Hematopoietic multipotent progenitor cell treated with erythropoietin and hydrocortisone succinate and interleukin-3 and kit ligand, for 4 days (in vitro differentiated cells): ENCODE measurements at places on chromosomes 11 and 22.

DNA sequence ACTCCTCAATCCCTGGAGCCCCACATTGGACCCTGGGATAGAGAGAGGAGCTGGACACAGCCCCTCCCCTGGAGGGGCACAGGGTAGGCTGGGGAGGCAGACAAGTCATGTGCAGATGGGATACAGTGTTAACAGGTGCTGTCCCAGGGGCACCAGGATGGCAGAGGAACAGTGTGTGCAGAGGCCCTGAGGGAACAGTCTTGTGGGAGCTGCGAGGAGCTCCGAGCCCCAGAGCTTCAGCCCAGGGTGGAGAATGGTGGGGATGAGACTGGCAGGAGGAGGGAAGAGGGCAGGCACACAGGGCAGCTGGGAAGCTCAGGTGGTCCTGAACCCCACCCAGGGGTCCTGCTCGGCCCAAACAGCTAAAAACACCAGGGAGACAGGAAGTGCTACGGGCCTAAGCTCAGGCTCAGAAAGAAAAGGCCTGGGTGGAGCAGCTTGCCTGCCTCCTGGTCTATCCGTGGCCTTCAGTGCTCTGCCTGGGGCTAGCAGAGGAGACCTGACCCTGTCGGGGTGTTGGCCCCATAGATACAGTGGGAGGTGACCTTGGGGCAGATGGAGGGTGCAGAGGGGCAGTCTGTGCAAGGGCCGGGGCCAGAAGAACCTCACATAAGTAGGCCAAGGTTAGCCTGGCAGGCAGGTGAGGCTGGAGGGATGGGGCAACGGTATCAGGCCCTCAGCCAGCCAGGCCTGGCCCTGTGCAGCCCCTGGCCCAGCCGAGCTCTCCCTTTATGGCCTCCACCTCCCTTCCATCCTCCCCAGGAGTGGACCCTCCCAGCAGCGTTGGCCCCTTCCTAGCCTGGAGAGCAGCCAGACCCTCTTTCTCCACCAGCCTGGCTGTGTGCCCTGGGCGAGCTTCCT, 15.4 kb downstream of the CAPN5 start:
- no peak for DNase-seq

GRCh38 chr11:118175993-118176777, at the start of gene SCN2B:
TSS of gene SCN2B (minus strand) at chr11:118176639. CDS start at chr11:118176431, 208 bp downstream.
- peak; percentile 56 for DNase-seq

- no peak for DNase-seq
Measured at GRCh38 chr11:83736684-83737083, 450.5 kb upstream of the CCDC90B start.

- DNase-seq = no peak
Measured at GRCh38 chr22:21030621-21031544, 1.5 kb downstream of the SLC7A4 start.

DNA sequence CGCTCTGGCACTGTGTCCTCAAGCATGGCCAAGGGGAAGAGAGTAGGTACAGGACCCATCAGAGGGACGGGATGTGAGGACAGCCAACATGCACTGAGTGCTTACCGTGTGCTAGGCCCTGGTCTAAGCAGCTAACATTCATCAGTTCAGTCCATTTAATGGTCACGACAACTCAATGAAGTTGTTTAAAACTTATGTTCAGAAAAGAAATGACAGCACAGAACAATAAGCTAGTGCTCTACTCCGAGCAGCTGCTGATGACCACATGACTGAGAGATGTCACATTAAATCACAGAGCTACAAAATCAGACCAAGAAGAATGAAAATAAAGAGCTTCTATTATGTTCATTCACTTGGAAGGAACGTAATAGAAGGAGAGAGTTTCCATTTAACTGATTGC, 26.3 kb downstream of the PRDM10 start:
- no peak for DNase-seq

DNA sequence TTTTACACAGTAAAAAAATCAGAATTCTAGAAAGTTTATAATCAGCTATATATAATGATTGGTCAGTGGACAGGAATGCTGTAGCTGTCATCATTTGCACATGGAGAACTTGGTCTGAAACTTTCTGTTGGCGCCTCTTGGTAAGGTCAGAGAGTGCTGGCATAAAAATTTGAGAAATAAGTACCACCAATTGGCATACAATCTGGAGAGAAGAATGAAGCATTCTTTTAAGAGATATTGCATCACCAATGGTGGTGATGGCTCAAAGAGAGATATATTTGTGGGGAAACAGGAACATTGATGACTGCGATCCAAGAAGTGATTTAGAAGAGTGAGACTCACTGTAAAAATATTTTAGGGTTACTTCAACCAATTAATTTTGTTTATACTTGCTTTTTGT, 19.8 kb upstream of the OOSP1 start:
- peak; percentile 7 for DNase-seq

DNA sequence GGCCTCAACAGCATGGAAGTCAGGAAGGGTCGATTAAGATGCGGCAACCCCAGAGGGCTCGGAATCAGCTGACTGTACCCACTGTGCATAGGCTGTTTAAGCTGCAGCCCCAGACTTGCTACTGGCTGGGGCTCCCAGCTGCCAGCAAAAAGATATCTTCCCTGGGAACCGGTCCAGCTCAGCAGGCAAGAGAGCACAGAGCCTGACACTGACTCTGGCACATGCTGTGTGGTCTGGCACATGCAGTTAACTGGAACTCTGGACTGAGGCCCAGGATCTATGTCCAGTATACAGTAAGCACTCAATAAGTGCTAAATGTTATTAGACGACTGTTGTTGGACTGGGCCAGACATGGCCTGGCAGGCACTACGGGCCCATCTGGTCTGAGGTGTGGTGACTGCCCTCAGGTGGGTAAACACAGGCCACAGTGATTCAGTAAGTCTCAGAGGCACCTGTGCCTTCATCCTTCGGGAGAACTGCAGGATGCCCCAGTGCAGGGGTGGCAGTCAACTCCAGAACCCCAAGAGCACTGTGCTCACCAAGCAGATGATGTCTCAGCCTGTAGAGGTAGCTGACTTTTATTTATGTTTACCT, 87.6 kb downstream of the LARGE1 start:
- DNase-seq = no peak

- no peak for DNase-seq
Measured at GRCh38 chr11:10926801-10927211, 69.0 kb upstream of the ZBED5 start.
